ENCODE measurements at places on chromosomes 1 and 21.
A peak's percentile ranks its signal among the peaks of the same experiment; 100 is the strongest.

DNA sequence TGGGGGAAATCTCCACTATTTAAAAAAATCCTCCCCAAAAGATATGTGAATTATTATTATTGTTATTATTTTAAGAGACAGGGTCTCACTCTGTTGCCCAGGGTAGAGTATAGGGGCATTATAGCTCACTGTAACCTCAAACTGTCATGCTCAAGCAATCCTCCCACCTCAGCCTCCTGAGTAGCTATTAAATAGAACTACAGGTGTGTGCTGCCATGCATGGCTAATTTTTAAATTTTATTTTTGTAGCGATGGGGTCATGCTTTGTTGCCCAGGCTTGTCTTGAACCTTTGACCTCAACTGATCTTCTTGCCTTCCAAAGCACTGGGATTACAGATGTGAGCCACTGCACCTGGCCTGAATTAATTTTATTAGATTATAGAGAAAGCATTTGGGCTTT, 116.8 kb downstream of the RABGAP1L start:
- DNase-seq: no peak
- no peaks in the 10 kb centered on the region for H3K27me3 ChIP-seq
- H3K27ac ChIP-seq: no peak overlapping the region
- peaks cover 41% of the 10 kb centered on the region for H3K36me3 ChIP-seq

DNA sequence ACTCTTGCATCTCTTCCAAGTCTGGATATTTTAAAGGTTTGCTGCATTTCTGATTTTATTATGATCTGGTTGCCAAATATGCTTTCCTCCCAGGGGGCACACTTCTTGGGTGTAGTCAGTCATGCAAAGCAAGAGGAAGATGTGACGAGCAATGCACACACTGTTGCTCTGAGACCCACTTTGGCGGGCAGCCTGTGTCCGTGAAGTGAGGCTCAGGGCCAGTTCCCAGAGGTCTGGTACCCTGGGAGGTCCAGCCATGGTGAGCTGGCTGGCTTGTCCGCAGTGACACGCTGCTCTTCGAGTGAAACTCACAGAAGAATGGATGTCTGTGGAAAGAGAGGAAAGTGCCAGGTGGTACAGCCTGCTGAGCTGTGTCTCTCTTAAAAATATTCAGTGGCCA, 52.8 kb upstream of the EDN2 start:
- H3K27me3 ChIP-seq: no peaks in the 10 kb centered on the region
- DNase-seq: peak; percentile 26
- H3K27ac ChIP-seq: peak overlapping the region; percentile 46
- H3K36me3 ChIP-seq: peaks cover 4% of the 10 kb centered on the region
- peaks cover 62% of the 10 kb centered on the region for H3K4me1 ChIP-seq

- H3K4me3 ChIP-seq: no peak overlapping the region
- H3K27ac ChIP-seq: no peak overlapping the region
- H3K27me3 ChIP-seq: no peaks in the 10 kb centered on the region
Measured at GRCh38 chr1:231862611-231863010, 236.0 kb downstream of the DISC1 start.

- peaks cover 23% of the 10 kb centered on the region for H3K4me1 ChIP-seq
- H3K4me3 ChIP-seq: no peak within 1 kb of the TSS
- DNase-seq: no peak
- H3K27ac ChIP-seq: no peak within 1 kb of the TSS
- no peaks in the 10 kb centered on the region for H3K27me3 ChIP-seq
Measured at GRCh38 chr1:244050835-244051444, at the start of gene ZBTB18. TSS of gene ZBTB18 (plus strand) at chr1:244051283. CDS start at chr1:244051432, 149 bp downstream.

- DNase-seq: no peak
- no peak overlapping the region for H3K4me3 ChIP-seq
- H3K27me3 ChIP-seq: no peaks in the 10 kb centered on the region
- no peak overlapping the region for H3K27ac ChIP-seq
Measured at GRCh38 chr1:183711741-183712361, 58.7 kb upstream of the APOBEC4 start.

GRCh38 chr1:116357487-116357886, 15.6 kb upstream of the ATP1A1 start:
- no peak for DNase-seq
- H3K4me3 ChIP-seq: no peak overlapping the region
- no peaks in the 10 kb centered on the region for H3K36me3 ChIP-seq
- no peak overlapping the region for H3K27ac ChIP-seq
- H3K27me3 ChIP-seq: peaks cover 14% of the 10 kb centered on the region
- H3K4me1 ChIP-seq: peaks cover 3% of the 10 kb centered on the region

GRCh38 chr1:226920446-226920894, 19.6 kb upstream of the COQ8A start:
- DNase-seq: no peak
- no peaks in the 10 kb centered on the region for H3K36me3 ChIP-seq
- no peak overlapping the region for H3K4me3 ChIP-seq
- no peaks in the 10 kb centered on the region for H3K4me1 ChIP-seq
- H3K27me3 ChIP-seq: no peaks in the 10 kb centered on the region

DNA sequence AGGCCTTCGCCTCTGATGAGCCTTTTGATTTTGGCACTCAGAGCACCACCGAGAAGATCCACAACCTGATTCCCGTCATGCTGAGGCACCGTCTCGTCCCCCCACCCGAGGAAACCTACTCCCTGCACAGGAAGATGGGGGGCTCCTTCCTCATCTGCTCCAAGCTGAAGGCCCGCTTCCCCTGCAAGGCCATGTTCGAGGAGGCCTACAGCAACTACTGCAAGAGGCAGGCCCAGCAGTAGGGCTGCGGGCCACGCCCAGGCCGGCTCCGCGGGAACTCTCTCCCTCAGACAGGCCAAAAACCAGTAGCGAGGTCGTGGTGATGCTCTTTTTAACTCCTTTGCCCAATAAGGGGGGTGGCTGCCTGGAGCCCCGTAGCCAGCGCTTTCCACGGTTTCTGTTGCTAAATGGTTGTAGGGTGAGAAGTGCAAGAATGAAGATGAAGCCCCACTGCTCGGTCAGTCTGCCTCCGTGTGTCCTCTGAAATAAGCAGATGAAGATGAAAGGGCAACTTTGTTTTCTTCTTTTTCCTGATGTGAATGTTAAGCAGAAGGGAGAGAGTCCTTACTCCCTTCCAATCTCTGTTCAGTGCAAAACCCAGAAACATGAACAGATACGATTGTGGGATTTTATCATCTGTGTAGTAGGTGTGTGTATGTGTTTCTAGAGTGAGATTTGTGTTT, 46.5 kb downstream of the COQ8A start:
- H3K4me1 ChIP-seq: peaks cover 21% of the 10 kb centered on the region
- H3K27ac ChIP-seq: no peak overlapping the region
- H3K27me3 ChIP-seq: no peaks in the 10 kb centered on the region

- no peak for DNase-seq
- no peak overlapping the region for H3K27ac ChIP-seq
- no peaks in the 10 kb centered on the region for H3K36me3 ChIP-seq
- H3K27me3 ChIP-seq: peaks cover 60% of the 10 kb centered on the region
- peaks cover 11% of the 10 kb centered on the region for H3K4me1 ChIP-seq
- no peak overlapping the region for H3K4me3 ChIP-seq
Measured at GRCh38 chr1:119648620-119649004, 546 bp upstream of the ZNF697 start.

GRCh38 chr1:61536174-61537108, 188.5 kb downstream of the TM2D1 start:
- no peak overlapping the region for H3K4me3 ChIP-seq
- DNase-seq: no peak
- no peaks in the 10 kb centered on the region for H3K4me1 ChIP-seq
- H3K27ac ChIP-seq: no peak overlapping the region
- no peaks in the 10 kb centered on the region for H3K27me3 ChIP-seq

- H3K27me3 ChIP-seq: no peaks in the 10 kb centered on the region
- no peaks in the 10 kb centered on the region for H3K36me3 ChIP-seq
- H3K4me3 ChIP-seq: no peak overlapping the region
- no peak for DNase-seq
Measured at GRCh38 chr1:16617778-16618580, 4.6 kb upstream of the NBPF1 start.

- no peaks in the 10 kb centered on the region for H3K36me3 ChIP-seq
- no peak for DNase-seq
- H3K27me3 ChIP-seq: peaks cover 3% of the 10 kb centered on the region
- H3K27ac ChIP-seq: no peak overlapping the region
- no peak overlapping the region for H3K4me3 ChIP-seq
Measured at GRCh38 chr1:197841158-197841557, 61.3 kb upstream of the C1orf53 start.

- H3K4me1 ChIP-seq: no peaks in the 10 kb centered on the region
- H3K27ac ChIP-seq: no peak overlapping the region
- no peak for DNase-seq
- H3K36me3 ChIP-seq: no peaks in the 10 kb centered on the region
- peaks cover 6% of the 10 kb centered on the region for H3K27me3 ChIP-seq
Measured at GRCh38 chr1:26020941-26021646, 481 bp upstream of the EXTL1 start.

DNA sequence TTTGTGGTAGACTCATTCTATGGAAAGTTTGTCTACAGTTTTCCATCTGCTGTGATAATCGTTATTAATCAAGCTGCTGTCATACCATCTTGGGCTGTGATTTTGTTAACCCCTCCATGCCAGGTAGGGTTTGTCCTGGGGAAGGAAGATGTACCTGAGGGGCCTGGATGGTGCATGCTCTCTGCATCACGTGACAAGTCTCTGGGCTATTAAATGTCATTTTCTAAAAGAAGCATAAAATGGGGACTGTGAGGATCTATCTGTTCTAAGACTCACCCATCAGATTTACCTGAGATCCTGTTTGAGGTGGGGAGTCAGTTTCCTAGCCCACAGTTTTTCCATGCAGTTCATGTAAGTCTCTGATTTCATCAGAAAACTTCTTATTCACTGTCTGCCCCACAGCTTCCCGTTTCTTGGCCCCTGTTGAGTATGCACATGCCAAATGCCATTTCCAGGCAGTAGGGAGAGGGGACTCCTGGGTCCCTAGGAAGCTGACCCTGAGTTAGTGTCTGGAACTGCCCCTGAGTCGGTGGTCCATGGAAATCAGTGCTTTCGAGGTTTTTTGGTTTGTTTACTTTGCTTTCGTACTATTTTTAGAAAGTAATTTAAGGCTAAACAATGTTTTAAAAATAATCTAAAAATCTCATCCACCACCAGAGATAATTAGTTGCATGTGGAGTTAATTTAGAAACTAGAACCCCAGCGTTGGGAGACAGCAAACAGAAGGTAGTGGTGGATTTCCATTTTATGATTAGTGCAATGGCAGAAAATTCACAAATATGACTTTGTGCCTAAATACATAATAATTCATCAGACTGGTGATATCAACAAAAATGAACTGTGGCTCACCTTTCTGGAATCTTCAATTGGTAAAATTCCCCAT, 46.7 kb downstream of the ZBTB18 start:
- H3K27ac ChIP-seq: no peak overlapping the region

DNA sequence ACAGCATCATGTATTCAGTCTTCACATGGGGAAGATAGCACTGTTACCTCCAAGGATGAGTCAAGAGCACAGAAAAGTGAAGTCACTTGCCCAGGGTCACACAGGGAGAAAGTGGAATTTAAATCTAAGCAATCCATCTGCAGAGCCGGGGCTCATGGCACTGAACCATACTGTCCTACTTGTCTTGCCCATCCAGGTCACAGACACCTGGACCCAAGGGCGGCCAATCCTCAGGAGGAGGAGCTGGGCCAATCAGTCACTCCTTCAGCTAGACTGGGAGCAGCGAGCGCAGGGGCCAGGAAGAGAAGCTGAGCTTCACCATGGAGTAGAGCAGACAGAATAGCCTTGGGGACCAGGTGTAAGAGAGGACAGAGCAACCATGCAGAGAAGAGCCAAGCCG, 9.2 kb upstream of the GJB5 start:
- H3K4me3 ChIP-seq: no peak overlapping the region
- no peak for DNase-seq
- H3K27me3 ChIP-seq: peaks cover 12% of the 10 kb centered on the region
- no peak overlapping the region for H3K27ac ChIP-seq

DNA sequence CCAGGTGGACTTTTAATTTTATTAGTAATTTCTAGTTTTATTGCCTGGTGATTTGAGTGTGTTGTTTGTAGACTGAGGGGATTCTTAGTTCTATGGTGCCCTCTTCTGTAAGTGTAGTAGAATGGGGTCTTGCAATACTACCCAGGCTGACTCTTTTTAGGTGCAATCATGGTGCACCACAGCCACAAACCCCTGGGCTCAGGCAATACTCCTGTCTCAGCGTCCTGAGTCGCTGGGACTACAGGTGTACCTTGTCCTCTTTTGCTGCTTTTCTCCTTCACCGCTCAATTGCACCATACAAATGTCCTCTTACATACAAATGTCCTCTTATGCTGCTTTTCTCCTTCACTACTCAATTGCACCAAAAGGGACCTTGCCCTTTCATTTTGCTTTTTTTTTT, 43.1 kb downstream of the SCP2 start:
- peaks cover 2% of the 10 kb centered on the region for H3K36me3 ChIP-seq
- DNase-seq: no peak
- H3K27me3 ChIP-seq: no peaks in the 10 kb centered on the region
- H3K4me3 ChIP-seq: no peak overlapping the region
- no peaks in the 10 kb centered on the region for H3K4me1 ChIP-seq

DNA sequence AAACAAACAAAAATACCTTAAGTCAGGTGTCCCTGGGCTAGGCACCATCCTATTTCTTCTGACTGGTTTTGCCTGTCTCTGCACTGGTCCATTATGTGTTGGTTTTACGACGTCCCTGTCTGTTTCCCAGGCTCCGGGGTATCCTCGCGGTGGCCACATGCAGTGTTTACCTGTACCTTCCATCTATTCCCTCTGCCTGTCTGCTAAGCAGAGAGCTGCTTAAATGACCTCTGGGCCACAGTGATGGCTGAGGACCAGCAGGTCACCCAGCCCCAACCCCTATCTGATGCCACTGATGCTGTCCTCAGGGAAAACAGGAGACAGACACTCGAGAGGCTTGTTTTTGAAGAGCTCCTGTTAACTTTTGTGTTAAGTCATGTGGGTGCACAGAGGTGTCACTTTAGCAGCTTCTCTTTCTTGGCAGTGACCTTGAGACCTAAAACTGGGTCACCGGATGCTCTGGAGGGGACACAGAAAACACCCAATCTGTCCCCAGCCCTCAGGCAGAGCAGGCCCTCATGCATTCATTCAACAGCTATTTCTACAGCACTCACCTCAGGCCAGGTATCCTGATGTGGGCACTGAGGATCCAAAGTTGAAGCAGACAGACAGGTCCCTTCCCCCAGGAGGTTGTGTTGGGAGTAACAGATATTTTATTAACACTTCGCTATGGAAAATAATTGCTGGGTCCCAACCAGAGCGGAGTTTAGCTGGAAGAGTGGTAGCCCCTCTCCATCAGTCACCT, 4.4 kb upstream of the EFHD2 start:
- no peak overlapping the region for H3K27ac ChIP-seq
- peaks cover 1% of the 10 kb centered on the region for H3K36me3 ChIP-seq
- H3K4me3 ChIP-seq: no peak overlapping the region
- peaks cover 4% of the 10 kb centered on the region for H3K27me3 ChIP-seq
- no peak for DNase-seq

All from activated B cell treated with CpG ODN at 0.5 μM for 24 hours (primary cell).